ENCODE measurements at places on chromosomes 2 and 18.

- DNase-seq, result no peak
Measured at GRCh38 chr2:192159208-192159607, 35.5 kb downstream of the TMEFF2 start.

GRCh38 chr2:83757329-83757728 is 701.8 kb downstream of the SUCLG1 start:
- DNase-seq, result no peak

DNA sequence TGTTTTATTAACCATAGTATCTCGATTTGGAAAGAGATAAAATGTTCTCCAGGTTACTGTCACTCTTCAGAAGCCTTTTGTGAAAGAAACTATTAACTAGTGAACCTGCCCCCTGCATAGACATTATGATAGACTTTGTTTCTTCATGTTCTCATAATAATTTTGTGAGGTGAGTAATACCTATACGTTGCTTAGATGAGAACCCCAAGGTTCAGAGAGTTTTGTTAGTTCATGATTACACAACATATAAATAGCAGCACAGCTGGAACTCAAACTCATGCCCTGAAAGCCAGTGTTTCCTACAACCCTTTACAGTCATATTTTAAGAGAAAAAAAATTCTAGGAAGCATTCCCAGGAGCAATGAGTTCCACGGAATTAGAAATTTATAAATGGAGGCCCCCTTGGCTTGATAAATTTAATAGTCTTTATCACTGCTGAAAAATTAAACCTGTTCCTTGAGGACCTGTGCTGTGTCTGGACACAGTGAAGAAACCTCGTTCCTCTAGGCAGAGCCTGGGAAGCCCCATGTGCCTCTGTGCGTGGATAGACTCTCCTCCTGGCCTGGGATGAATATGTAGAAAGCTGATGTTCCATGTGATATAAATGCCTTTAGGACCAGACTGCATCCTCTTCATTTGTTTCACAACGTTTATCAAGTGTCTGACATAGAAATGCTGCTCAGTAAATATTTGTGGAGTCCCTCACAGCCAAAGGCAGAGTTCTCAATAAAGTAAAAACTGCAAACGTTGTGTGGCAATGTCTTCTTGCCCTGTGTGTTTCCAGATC is 1257.0 kb upstream of the GYPC start:
- peak; percentile 10 for DNase-seq

DNA sequence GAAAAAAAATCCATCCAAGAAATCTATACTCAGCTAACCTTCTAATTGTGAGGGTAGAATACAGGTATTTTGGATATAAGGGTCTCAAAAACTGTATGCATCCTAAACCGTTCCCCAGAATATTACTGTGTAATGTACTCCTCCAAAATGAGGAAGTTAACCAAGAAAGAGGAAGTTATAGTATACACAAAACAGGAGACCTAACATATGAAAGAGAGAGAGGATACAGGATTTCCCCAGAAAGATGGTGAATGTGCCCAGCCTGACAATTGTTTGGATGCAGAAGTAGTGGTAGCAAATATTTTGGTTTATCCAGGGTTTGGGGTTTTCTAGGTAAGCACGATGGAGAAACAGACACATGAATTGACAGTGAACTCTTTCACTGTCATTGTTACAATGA is 50.6 kb downstream of the GALNT3 start:
- DNase-seq, result no peak

- DNase-seq, result no peak
Measured at GRCh38 chr2:19685731-19686130, 216.1 kb downstream of the TTC32 start.

DNA sequence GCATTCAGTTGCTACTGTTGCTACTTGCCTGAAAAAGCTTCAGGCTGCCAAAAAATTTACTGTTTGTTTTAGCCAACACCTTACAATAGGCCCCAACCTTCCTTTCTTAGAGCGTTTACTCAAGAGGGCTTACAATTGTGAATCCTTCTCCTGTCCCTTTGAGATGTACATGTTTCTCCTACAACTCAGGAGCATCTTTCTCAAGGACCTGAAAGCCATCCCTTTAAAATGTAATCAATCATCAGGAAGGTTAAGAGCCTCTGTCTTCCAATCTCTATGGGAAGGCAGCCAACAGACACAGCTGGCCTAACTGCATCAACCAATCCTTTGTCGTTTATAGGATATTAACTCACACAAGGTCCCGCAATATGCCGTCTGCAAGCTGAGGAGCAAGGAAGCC is 3.4 kb upstream of the IER3IP1 start:
- DNase-seq, result no peak

DNA sequence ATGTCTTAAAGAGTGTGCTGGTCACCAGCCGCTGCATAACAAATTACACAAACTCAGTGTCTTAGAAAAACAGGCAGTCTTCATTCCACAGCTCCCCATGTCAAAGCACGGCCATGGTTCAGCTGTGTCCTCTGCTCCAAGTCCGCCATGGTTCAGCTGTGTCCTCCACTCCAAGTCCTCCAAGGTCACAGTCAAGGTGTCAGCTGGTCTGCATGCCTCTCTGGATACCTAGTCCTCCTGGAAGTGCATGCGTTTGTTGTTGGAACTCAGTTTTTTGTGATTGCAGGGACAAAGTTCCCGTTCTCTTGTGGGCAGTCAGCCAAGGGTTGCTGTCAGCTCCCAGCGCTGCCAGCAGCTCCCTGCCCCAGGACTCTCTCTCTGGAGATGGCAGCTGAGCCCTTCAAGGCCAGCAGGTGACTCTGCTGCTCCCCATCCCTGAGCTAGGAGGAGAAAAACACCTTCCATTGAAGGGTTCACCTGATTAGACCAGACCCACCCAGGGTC is 304.0 kb upstream of the MYT1L start:
- no peak for DNase-seq

DNA sequence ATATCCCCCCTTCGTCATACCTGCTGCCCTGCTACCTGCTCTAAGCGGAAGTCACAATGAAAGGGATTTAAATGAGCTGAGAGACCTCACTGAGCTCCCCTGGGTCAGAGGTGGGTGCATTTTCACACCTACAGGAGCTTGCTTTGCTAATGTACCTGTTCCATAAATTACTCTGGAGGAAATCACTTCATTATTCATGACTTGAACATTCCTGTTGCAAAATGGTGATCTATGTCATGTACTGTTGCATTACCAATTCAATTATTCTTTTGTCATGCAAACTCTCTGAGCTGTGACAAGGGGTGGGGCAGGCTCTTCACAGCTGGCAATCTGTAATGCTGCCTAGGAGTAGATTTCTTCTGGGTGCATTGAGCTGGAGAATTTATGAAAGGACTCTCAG is 761.3 kb downstream of the TSN start:
- DNase-seq, result no peak

- DNase-seq, result no peak
Measured at GRCh38 chr2:19653509-19653908, 248.3 kb downstream of the TTC32 start.

DNA sequence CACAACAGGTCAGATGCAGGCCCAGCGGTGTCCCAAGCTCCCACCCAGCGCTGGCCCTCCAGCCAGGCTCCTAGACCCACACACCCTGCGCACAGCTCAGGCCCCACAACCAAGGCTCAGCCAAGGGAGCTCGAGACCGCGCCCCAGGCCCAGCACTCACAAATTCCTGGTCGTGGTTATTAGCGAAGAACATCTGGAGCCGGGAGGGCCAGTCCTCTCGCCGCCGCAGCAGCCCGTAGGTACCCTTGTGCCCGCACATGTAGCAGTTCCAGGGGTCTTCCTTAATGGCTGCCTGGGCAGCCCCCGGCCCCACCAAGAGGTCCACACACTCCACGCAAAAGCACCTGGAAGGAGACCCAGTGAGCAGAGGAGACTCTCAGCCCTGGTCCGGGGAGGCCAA is 75.6 kb upstream of the POMC start:
- no peak for DNase-seq

GRCh38 chr2:219987830-219988229 is 360.4 kb downstream of the SLC4A3 start:
- peak; percentile 97 for DNase-seq

DNA sequence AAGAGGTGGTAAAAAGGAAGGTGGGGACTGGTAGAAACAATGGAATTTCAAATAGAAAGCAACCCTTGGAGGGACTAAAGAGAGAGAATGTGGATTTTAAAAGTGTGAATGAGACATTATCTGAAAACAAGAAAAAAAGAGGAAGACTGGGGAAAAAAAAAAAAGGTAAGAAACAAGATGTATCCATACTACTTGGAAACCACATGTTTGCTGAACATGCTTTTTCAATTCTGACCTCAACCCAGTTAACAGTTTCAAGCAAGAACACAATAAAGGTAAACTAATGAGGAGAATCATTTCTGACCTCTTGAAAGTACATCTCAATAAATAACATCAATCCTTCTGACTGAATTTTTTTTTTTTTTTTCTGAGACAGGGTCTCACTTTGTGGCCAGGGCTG is 2.6 kb downstream of the FARSB start:
- no peak for DNase-seq

DNA sequence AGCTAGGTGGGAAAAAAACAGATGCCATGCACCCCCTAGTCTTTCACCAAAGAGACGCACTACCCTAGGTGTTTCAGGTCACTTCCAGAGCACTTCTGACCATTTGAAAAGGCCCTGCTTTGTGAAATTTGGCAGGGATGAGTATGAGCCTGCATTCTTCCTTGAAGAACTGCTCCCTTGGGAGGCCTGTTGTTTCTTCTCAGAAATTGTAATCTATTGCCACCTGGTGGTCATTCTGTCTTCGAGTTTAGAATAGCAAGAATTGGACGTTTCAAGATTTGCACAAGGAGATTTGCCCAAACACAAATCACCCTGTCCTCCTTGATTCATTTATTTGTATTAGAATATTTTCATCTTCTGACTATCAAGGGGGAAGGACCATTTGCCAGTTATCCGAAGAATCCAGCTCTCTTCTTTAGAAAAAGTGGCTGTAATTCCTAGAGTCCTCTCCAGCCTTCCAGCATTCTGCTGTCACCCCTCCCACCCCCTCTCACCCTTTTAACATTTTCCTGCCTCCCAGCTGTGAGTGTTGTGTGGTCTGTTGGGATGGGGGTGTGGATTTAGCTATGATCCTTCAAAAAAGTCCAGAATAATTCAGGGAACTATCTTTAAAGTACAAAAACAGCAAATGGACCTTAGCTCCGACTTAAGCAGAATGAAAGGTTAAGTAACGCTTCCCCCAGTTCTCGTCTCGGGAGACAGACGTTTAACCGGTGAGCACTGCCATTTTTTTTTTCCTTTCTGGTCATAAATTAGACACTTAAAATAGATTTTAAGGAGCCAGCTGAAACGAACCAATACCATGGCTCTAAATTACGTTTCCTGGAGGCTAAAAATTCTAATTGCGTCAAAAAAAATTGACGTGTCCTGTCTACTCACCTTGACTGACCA is 3.7 kb upstream of the GAD1 start:
- DNase-seq, result peak; percentile 72

DNA sequence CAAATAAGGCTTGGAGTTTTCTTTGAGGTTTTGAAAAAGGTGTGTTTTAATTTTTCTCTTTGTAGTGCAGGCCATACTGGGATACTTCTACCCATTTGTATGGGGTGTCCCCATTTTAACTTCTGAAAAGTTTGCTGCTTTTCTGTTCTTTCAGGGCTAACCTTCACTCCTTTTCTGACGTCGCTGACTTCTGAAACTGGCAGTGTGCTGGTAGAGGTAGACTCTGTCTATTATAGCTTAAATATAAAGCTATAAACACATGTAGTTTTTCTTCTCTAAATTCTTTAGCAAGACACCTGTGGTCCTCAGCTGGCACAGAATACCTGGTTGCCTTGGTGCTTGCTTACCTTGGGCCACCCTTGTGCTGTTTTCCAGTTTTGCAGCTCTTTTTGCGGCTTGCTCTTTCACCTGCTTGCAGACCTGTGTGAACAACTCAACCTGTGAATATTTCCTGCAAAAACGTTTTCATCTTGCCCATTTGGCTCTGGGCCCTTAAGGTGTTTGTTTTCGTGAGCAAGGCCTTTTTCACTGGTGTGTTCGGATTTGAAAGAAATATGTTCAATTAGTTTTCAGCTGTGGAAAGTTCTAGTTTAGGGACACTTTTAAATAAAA is 42.2 kb downstream of the PHLPP1 start:
- DNase-seq, result no peak

DNA sequence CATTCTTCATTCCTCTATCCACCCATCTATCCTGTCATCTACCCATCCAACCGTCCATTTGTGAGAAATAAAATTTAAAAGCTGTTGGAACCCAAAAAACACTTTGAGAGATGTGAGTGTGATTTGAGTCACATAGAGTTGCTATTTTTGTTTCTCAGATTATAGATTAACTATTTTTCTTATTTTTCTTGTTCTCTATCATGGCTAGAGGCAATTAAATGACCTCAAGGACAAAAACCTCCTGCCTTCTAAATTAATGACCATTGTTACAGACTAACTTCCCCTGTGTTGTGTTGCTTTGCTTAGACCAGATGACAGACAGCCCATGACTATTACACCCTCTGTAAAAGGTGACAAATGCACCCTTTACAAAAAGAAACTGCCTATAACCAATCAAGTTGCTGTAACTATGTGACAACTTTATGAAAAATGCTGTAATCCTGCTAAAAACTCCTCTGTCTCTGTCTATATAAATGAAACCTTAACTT is 207.9 kb upstream of the CXCR4 start:
- no peak for DNase-seq

DNA sequence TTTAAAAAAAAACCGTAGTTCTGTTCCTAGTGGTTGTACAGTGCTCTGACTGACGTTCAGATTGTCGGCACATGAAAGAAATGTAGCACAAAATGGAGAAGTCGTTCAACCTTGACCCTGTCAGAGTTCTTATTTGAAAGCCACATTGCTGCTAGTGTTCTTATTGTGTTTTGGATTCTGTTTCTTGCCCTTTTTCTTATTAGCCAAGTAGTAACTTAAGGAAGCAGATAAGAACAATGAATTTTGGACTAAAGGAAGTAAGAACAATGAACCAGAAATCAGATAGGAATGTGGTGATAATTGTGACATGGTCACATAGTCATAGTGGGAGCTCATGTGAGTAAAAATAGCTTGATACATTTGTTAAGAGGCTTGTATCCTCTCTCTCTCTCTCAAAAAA is 45.9 kb downstream of the RPIA start:
- no peak for DNase-seq

DNA sequence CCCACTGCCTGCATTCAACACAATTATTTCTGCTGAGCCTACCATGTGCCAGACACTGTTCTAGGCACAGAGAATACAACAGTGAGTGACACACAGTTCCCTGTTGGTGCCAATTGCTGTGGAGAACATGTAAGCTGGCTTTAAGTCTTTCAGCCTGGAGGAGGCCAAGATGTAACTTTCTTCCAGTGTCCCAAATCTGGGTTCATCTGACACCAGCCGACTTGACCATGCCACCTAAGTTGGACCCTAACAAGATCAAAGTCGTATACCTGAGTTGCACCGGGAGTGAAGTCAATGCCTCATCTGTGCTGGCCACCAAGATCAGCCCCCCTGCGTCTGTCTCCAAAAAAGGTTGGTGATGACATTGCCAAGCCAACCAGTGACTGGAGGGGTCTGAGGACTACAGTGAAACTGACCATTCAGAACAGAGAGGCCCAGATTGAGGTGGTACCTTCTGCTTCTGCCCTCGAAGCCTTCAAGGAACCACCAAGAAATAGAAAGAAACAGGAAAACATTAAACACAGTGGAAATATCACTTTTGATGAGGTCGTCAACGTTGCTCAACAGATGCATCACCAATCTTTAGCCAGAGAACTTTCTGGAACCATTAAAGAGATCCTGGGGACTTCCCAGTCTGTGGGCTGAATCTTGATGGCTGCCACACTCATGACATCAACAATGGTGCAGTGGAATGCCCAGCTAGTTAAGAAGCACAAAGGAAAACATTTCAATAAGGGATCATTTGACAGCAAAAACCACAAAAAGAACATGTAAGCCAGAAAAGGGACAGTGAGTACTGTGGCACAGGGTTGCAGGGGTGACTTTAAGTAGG is 6.3 kb downstream of the TRABD2A start:
- DNase-seq, result no peak

All from foreskin keratinocyte (primary cell).